Activated T-helper 2 cell treated with anti-CD3 and anti-CD28 coated beads, Interferon-gamma antibody, Interleukin-2, Interleukin-4, amounts not matched to agents 10 μg/mL and 5 μg/mL and 100 μg/mL, durations not matched to agents 14 hours and 24 hours and 36 hours (primary cell): ENCODE measurements at places on chromosomes 11 and 22. TPM values are rescaled to one million over a fixed set of nuclear protein-coding genes. Genes with fewer than 3 reads are reported as not detected.
A peak's percentile ranks its signal among the peaks of the same experiment; 100 is the strongest.

Gene CYTH4
- 45.9 and 49.8 TPM in 2 replicates for total RNA-seq

Gene HEPHL1
- total RNA-seq, result not detected in 2 replicates

Gene PARVB
- total RNA-seq, result 122 and 123 TPM in 2 replicates

Gene MUC2
- not detected in 2 replicates for total RNA-seq

DNA sequence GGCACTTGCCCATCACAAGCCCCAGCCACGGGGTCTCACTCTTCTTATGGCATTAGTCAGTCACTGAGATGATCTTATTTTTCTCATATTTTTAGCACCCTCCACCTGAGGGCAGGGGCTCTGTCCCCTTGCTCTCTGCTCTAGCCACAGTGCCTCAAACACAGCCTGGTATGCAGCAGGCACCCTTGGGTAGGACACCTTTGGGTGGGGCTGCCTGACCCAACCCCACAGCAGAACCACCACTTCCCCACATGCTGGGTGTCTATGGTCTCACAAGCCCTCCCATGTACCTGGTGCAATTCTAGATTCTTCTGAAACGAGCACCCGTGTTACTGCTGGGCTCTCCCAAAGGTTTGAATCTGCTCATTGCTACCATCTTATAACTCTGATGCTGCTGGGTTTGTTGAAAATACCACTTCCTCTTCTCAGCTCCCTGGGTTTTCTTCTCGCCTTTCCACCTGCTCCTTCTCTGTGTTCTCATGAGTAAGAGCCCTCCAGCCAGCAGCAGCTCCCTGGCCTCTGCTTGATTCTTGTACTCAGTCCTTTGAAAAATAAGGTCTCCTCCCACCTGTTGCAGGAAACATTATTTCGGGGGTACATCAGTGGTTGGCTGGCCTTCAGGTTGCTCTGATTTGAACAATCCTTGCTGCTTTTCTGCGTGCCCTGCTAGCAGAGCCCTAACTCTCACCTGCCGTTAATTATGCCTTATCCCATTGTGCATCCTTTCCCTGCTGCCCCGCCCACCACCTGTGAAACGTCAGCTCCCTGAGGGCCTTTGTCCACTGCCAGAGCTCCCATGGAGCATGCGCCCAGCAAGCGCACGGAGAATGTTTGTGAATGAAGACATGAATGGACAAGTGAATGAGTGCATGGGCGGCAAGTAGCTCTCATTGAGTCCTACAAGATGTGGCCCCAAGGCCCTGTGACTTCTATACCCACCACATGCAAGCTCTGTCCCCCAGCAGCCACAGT, 1181.6 kb downstream of the TBC1D22A start:
- no peaks in the 10 kb centered on the region for H3K36me3 ChIP-seq
- no peak overlapping the region for H3K4me3 ChIP-seq

- H3K4me3 ChIP-seq, result no peak overlapping the region
- no peak for DNase-seq
- H3K36me3 ChIP-seq, result peaks cover 63% of the 10 kb centered on the region
- no peaks in the 10 kb centered on the region for H3K27me3 ChIP-seq
- H3K4me1 ChIP-seq, result peaks cover 23% of the 10 kb centered on the region
These were observed 92.2 kb upstream of the SORL1-AS1 start for GRCh38 chr11:121544956-121545355.

DNA sequence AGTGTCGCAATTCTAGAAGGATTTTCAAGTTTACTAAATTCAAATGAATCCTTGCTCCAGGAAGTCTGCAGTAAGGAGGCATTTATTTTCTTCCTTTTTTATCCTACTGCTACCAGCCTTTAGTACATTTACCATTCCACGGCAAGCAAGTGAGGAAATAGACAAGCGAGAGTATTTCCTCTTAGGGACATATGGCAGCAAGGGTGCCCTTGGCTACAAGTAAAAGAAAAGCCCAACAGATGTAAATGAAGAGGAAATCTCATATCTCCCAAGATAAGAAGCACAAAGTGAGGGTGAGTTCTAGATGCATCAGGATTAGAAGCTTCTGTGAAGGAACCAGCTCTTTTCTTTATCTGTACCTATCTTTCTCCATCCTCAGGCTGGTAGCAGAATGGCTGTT, 37.8 kb upstream of the FZD4 start:
- no peak overlapping the region for H3K27ac ChIP-seq
- no peaks in the 10 kb centered on the region for H3K36me3 ChIP-seq
- peaks cover 3% of the 10 kb centered on the region for H3K4me1 ChIP-seq
- no peak for DNase-seq
- peaks cover 9% of the 10 kb centered on the region for H3K27me3 ChIP-seq

- no peak overlapping the region for H3K4me3 ChIP-seq
- no peak for DNase-seq
- H3K27ac ChIP-seq, result no peak overlapping the region
- no peaks in the 10 kb centered on the region for H3K36me3 ChIP-seq
- H3K4me1 ChIP-seq, result no peaks in the 10 kb centered on the region
These were observed 51.1 kb upstream of the LMO2 start for GRCh38 chr11:33942954-33943353.

DNA sequence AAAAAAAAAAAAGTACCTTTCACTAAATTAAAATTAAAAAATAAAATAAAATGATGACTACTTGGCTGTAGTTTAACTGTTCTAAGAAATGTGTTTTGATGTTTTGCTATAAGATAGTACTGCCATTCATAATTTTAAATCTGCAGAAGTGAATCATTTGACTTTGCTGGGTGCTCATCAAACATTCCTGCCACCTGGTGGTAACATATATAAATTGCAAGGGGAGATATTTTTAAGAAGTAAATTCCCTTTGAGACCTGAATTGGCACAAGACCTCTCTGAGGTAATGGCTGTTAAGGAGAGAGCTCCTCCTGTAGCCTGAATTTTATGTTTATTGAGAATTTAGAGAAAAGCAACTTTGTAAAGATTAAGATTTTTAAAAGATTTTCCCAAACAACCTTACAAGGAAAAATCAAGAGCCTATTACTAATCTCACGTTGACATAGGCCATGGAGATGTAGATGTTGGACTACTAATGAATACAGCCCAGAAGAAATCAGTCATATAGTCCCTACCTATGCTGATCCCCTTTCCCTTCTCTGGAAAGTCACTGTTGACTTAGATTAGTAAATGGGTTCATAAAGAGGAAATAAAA, 11.9 kb upstream of the NARS2 start:
- no peaks in the 10 kb centered on the region for H3K4me1 ChIP-seq
- DNase-seq, result no peak
- H3K36me3 ChIP-seq, result peaks cover 8% of the 10 kb centered on the region
- H3K4me3 ChIP-seq, result no peak overlapping the region

- H3K36me3 ChIP-seq, result no peaks in the 10 kb centered on the region
- peaks cover 61% of the 10 kb centered on the region for H3K27me3 ChIP-seq
- DNase-seq, result no peak
These were observed 628 bp downstream of the LRP4 start for GRCh38 chr11:46917762-46918082.

DNA sequence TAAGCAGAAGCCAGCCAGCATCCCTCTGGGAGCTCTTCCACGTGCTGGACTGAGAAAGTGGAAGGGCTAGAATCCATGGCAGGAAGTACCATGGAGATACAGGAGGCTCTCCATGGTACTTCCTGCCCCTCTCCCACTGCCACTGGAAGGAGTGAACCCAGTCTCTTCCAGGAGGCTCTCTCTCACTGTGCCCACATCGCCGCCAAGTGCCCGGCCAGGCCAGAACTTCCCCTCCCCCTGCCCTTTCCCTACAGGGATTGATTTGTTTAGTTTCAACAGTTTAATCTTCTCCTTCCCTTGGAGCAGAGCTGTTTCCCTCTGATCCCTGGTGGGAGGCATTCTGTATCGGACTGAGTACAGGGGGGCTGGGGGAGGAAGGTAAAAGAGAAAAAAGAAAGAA, 133.6 kb downstream of the DSCAML1 start:
- H3K27me3 ChIP-seq, result peaks cover 5% of the 10 kb centered on the region
- H3K27ac ChIP-seq, result no peak overlapping the region
- no peak overlapping the region for H3K4me3 ChIP-seq
- DNase-seq, result no peak

DNA sequence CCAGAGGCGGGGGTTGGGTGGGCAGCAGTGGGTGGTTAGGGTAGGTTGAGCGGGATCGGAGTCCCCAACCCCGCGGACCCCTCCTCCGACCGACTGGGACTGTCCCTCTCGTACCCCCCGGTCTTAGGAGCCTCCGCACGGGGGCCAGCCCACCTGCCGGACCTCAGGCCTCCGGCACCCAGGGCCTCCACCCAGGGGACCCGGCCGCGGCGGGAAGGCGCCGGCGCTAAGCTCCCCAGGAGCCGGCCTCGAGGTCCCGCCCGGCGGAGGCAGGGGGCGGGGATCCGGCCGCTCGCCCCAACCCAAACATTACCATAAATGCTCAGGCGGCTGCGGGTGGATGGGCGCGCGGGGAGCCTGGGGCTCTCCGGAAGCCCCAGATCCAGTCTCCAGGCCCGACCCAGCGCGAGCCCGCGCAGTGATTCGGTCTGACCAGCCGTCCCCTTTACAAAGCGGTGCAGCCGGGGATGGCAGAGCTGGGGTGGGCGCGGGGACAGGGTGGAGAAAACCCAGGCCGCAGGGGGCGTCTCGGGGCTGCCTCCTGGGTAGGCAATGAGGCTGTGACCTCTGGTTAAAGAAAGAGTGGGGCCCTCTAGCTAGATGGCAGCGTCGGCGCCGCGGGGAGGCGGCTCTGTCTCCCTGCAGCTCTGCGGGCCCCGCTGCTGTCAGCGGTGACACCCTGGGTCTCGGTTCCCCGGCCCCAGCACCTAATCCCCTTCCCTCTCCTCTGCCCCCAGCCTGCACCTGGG, 4.0 kb upstream of the MCAM start:
- no peaks in the 10 kb centered on the region for H3K36me3 ChIP-seq
- H3K4me1 ChIP-seq, result peaks cover 16% of the 10 kb centered on the region
- H3K4me3 ChIP-seq, result peak overlapping the region; percentile 79
- DNase-seq, result peak; percentile 63
- peak overlapping the region; percentile 83 for H3K27ac ChIP-seq
- peaks cover 12% of the 10 kb centered on the region for H3K27me3 ChIP-seq

GRCh38 chr11:110984147-110984546, 261.4 kb upstream of the POU2AF2 start:
- DNase-seq, result no peak
- no peaks in the 10 kb centered on the region for H3K4me1 ChIP-seq
- no peak overlapping the region for H3K27ac ChIP-seq
- no peaks in the 10 kb centered on the region for H3K27me3 ChIP-seq
- no peak overlapping the region for H3K4me3 ChIP-seq

- H3K4me3 ChIP-seq, result no peak overlapping the region
- peaks cover 2% of the 10 kb centered on the region for H3K27me3 ChIP-seq
- H3K4me1 ChIP-seq, result no peaks in the 10 kb centered on the region
These were observed 98.9 kb downstream of the TRIM29 start for GRCh38 chr11:120039039-120039438.

- no peaks in the 10 kb centered on the region for H3K4me1 ChIP-seq
- no peaks in the 10 kb centered on the region for H3K36me3 ChIP-seq
- H3K27me3 ChIP-seq, result peaks cover 6% of the 10 kb centered on the region
These were observed 158.8 kb upstream of the NAV2 start for GRCh38 chr11:19553683-19554333.

- no peaks in the 10 kb centered on the region for H3K27me3 ChIP-seq
- no peaks in the 10 kb centered on the region for H3K36me3 ChIP-seq
- peaks cover 50% of the 10 kb centered on the region for H3K4me1 ChIP-seq
- no peak for DNase-seq
- no peak overlapping the region for H3K4me3 ChIP-seq
- H3K27ac ChIP-seq, result no peak overlapping the region
These were observed 7.8 kb upstream of the LRRC32 start for GRCh38 chr11:76678321-76678720.

GRCh38 chr22:31504282-31504681, 7.9 kb downstream of the SFI1 start:
- no peak overlapping the region for H3K27ac ChIP-seq
- DNase-seq, result no peak
- peaks cover 85% of the 10 kb centered on the region for H3K36me3 ChIP-seq
- H3K4me3 ChIP-seq, result no peak overlapping the region
- peaks cover 27% of the 10 kb centered on the region for H3K4me1 ChIP-seq

GRCh38 chr11:105700271-105700670, 90.4 kb downstream of the GRIA4 start:
- DNase-seq, result no peak
- no peak overlapping the region for H3K4me3 ChIP-seq
- H3K27me3 ChIP-seq, result no peaks in the 10 kb centered on the region
- no peak overlapping the region for H3K27ac ChIP-seq
- H3K36me3 ChIP-seq, result no peaks in the 10 kb centered on the region
- H3K4me1 ChIP-seq, result peaks cover 3% of the 10 kb centered on the region

- H3K36me3 ChIP-seq, result peaks cover 22% of the 10 kb centered on the region
- H3K27me3 ChIP-seq, result no peaks in the 10 kb centered on the region
- DNase-seq, result no peak
- H3K4me3 ChIP-seq, result no peak overlapping the region
These were observed 21.8 kb upstream of the CRYBB3 start for GRCh38 chr22:25177895-25178294.

DNA sequence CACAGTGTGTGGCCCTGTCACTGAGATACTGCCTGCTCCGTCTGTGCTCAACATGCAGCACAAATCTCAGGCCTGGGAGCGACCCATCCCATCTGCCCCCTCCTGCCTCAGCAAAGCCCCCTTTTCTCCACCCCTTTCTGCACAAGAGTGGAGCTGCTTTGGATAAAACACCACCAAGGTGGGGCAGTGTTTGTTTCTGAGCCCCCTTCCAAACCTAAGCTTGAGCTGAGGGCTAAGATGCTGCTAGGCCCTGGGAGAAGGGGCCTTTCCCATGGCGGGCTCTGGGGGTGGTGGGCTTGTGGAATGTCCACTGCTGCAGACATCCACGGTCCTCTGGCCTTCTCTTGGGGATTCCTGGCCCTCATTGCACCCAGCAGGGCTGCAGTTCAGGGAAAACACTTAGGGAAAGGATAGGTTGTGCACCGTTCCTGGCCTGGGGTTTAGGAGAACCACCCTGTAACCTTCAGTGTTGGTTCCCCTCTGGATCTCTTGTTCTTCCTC, 594.1 kb downstream of the TBC1D22A start:
- H3K27ac ChIP-seq, result no peak overlapping the region
- H3K27me3 ChIP-seq, result no peaks in the 10 kb centered on the region
- no peaks in the 10 kb centered on the region for H3K36me3 ChIP-seq
- DNase-seq, result no peak
- no peak overlapping the region for H3K4me3 ChIP-seq

DNA sequence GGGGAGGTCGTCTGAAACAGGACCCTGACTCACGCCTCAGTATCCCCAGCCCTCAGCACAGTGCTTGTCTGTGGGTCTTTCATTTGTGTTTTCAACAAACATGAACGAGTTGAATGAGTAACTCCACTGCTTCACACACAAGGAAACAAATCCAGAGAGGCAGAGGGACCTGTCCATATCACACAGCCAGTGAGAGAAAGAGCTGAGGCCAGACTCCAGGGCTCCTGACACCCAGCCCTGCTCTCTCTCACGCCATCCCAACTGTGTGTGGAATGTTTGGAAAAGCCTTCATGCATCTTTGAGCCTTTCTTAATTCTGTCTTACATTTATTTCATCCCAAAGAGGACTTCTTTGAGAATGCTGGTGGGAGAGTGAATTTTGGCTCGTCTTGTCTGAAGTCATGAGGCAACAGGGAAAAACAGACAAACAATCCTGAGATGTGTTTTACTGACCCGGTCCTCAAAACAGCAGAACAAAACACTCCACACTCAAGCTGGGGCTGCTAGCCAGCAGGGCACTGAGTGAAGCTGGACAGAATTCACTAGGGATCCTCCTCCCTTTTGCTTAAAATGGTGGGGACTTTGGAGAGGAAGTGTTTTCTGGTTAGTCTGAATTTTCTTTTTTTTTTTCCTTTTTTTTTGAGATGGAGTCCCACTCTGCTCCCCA, 19.7 kb upstream of the ALG8 start:
- DNase-seq, result no peak
- no peak overlapping the region for H3K27ac ChIP-seq
- H3K27me3 ChIP-seq, result no peaks in the 10 kb centered on the region
- no peaks in the 10 kb centered on the region for H3K36me3 ChIP-seq
- H3K4me3 ChIP-seq, result no peak overlapping the region
